ENCODE measurements at places on chromosomes 12 and 14. TPM values are rescaled to one million over a fixed set of nuclear protein-coding genes. Genes with fewer than 3 reads are reported as not detected.

PLEKHD1 gene
- 0.11 TPM for total RNA-seq

DLK1 gene
- total RNA-seq = 87.3 TPM

KLRC1 gene
- total RNA-seq = 2.4 TPM

SDSL gene
- 0.48 TPM for total RNA-seq

INSM2 gene
- total RNA-seq = 0.11 TPM

RNF212B gene
- not detected for total RNA-seq

CLEC4C gene
- total RNA-seq = not detected

KLRK1 gene
- 1.3 TPM for total RNA-seq

KRT6A gene
- not detected for total RNA-seq

MAP4K5 gene
- total RNA-seq = 145 TPM

LBHD2 gene
- not detected for total RNA-seq

SPATS2 gene
- 52.8 TPM for total RNA-seq

TEX22 gene
- total RNA-seq = 0.11 TPM

MYH6 gene
- total RNA-seq = 0.26 TPM

MBD6 gene
- 9.6 TPM for total RNA-seq

TAS2R42 gene
- not detected for total RNA-seq

PLEKHA5 gene
- total RNA-seq = 193 TPM

All from urinary bladder (tissue), 4 donors.